Inflammatory macrophage treated with lipopolysaccharide for 4 hours (primary cell): ENCODE measurements at places on chromosomes 7 and 10.

GRCh38 chr10:34606890-34607289, 208.2 kb downstream of the PARD3 start:
- no peak for DNase-seq

DNA sequence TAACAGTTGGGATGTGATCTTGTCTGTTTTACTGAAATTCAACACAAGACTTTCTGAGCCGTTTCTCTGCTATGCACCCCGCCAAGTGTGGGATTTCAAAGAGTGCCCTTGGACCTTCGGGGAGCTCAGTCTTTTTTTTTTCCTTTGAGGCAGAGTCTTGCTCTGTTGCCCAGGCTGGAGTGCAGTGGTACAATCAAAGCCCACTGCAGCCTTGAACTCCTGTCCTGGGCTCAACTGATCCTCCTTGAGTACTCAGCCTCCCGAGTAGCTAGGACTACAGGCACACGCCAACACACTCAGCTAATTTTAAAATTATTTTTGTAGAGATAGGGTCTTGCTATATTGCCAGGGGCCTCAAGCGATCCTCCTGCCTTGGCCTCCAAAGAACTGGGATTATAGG, 162.9 kb downstream of the BAMBI start:
- no peak for DNase-seq

- DNase-seq, result no peak
These were observed 24.3 kb downstream of the GRID2IP start for GRCh38 chr7:6526997-6527378.

DNA sequence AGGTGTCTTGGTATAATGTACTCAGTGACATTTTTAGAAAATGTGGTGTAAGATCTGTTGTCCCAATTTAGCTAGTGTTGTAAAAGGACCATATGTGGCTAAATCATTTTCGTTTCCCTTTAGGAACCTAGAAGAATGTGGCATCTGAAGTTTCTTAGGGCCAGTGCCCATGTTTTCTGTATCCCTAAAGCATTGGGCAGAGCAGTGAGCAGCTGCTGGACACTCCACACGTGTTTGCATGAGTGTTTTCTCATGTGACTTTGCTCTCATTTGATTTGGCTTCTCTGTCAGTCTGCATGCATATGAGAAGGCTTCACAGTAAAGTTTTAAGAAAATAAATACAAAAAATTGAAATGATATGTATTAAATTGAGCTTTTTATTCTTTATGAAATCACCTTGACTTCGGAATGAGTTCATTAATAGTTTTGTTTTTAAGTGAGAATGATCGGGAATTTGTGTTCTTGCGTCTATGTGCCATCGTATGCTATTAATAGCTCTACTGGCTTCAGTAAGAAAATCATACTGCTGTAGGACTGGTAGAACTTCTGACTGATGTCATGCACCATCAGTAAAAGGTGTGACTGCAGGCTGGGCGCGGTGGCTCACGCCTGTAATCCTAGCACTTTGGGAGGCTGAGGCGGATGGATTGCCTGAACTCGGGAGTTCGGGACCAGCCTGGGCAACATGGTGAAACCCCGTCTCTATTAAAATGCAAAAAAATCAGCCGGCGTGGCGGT, 61.3 kb downstream of the RBM33 start:
- DNase-seq, result no peak

DNA sequence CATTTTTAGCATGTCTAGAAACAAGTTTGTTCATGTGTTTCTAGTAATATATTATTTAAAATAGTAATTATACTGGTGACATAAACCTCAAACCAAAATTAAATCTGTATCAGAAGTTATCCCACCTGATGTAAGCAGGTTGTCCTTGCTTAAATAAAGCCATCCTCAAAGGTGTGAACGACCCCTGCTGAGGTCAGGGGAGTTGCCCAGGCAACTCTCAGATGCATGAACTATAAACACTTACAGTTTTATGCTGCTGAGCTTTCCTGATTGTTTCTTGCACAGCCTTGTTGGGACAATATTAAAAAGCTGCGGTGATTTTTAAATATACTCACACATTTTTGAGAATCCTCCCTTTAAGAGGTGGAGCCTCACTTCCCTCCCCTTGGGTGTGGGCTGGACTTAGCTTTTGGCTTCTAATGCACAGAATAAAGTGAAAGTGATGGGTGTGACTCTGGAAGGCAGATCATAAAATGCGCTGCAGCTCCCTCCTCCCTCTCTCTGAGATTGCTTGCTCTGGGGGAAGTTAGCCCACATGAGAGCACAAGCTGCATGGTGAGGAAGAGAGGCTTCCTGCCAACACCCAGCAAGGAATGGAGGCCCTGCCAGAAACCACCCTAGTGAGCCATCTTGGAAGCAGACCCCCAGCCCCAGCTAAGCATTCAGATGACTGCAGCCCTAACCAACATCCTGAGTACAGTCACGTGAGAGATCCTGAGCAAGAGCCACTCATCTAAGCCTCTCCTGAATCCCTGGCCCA, 152.7 kb downstream of the SKIDA1 start:
- peak; percentile 78 for DNase-seq

DNA sequence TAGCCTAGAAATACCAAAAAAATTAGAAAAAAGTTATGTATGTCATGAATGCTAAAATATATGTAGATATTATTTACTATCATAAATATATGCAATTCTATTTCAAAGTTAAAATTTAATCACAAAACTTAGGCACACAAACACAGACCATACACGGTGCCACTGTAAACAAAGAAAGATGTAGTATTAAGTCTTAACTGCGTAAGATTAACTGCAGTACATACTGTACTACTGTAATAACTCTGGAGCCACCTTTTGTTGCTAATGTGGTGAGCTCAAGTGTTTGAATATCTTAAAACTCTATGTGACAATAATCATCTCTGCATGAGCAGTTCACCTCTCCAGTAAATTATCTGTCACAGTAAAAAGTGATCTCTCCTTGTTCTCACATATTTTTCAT, 23.6 kb downstream of the GDI2 start:
- no peak for DNase-seq

GRCh38 chr7:30010021-30010420, 16.5 kb downstream of the FKBP14 start:
- DNase-seq, result no peak

- no peak for DNase-seq
These were observed 28.0 kb downstream of the GLCCI1 start for GRCh38 chr7:7996568-7996967.

GRCh38 chr10:6795541-6795940, 215.5 kb upstream of the PRKCQ start:
- no peak for DNase-seq

DNA sequence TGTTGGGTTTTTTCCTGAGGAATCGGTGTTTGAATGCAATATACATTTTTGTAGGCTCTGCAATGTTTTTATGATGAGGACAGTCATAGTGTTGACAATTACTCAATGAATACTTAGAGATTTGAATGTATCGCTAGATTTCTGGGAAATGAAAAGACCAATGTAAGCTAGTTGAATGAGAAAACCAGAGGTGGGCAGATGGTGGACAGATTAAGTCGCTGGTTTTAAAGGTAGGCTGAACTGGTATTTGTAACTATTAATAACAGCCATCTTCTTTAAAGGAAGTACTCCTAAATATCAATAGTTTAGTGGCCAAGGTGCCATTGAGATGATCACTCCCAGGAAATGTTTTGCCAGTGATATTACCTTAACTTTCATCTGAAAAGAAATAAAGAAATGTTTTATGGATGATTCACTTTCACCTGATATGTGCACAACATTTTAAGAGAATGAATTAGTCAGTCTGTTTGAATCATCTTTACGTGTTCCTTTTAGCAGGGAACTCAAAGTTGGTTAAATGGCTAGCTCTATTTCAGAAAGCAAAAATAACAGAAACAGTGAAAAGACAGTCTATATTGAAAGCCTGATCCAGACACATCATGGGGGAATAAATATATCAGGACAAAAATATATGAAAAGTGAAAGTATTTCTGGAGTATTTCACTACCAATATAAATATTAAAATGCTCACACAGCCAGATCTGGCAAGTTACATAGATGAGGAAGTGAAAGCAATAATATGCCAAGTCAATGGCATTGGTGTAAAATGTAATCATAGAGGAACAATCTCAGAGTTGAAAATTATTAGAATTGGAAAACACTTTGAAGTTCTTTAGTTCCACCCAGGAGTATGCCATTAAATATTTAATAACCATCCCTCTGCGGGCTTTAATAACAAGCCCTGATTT, 20.7 kb downstream of the MET start:
- DNase-seq, result peak; percentile 77

DNA sequence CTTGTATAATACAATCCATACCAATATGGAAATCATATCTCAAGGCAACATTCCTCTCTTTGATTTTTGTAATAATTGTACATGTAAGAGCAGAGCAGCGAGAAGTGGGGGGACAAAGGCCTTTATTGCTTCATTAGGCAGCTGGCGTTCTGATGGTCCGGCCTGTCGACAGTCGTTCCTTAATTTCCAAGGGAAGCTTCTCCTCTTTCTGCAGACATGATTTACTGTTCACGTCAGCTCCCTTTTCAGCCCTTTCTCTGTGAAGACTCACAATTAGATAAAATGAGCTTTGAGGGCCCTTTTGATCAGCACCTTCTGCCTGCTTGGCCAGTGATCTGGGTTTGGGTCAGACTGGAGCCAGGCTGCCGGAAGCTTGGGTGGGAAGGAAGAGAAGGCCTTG, 65.6 kb upstream of the CTBP2 start:
- no peak for DNase-seq

GRCh38 chr10:50807851-50808776, 68.4 kb downstream of the ASAH2B start:
- DNase-seq, result no peak

- DNase-seq, result no peak
These were observed 17.9 kb upstream of the SERPINE1 start for GRCh38 chr7:101108961-101109360.

GRCh38 chr7:41116817-41117216, 586.1 kb downstream of the INHBA start:
- DNase-seq, result no peak

DNA sequence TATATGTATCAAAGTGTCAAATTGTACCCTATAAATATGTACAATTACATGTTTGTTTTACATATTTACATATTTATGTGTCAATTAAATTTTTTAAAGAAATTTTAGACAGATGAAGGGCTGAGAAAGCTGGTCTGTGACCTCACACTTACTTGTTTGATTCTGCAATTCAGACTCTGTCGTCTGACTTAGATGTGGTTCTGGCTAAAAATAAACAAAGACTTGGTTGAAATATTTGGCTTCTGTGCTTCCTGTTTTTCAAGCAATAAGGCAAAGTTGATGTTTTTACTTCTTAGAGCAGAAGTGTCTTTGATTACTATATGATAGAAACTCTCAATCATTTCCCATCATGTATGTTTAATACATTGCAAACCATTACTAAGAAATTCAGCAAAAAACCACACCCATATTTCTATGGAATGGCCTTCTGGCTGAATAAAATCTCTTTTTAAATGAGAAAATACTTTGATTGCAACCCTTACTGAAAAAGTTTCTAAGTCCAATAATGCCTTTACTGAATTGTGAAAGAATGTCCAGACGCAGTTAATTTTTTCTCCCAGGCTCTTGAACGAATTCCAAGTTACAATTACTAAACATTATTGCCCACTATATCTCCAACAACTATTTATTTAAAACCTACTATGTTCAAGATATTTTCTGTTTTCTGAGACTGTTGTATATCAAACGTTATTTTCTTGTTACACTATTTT, 59.5 kb upstream of the PRKG1 start:
- peak; percentile 6 for DNase-seq

DNA sequence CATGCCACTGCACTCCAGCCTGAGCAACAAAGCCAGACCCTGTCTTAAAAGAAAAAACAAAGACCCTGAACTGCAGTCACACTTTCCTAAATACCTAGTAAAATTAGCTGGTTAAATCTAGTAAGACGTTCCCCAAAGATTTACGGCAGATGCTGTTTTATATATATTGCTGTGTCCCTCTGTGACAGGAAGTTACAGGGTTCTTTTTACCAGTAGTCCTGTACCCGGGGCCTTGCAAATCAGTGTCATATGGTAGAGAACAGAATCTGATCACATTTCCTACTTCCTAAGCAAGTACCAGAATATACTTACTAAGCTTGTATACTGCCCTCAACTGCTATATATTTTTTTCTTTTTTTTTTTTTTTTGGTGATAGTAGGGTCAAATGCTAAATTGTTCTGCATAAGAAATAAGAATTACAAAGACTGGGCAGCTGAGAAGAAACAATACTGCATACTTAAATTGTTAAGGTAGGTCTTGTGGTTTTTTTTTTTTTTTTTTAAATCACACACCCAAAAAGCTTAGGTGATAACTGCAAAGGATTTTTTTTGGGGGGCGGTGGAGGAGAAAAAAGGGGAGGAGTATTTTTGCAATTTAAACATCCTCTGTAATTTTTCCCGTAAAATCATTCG, 27.3 kb upstream of the KMT2E start:
- no peak for DNase-seq

DNA sequence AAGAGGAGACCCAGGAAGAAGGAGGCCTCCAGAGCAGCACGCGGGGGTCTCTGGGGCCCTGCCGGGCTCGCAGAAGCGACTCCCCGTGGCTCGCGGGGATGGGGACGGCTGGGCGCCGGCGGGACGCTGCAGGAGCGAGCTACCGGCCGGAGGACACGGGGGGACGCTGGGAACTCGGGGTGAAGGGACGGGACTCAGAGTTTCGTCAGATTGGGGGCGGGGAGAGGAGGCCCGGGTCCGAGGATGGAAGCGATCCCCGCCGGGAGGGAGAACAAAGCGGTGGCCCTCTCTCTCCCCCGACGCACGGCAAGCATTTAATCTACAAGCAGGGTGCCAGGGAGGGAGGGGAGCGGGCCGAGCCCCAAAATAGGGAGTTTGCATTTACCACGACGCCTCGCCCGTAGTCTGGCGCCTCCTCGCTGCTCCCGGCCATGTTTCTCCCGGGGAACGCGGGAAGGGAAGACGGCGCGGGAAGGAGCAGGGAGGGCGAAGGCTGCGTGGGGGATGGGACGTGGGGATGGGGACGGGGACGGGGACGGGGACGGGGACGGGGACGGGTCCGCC, at the start of gene PRTFDC1:
TSS of gene PRTFDC1 (minus strand) at position 464 of the 564 bp plus-strand sequence. CDS start at position 433, 31 bp downstream.
- DNase-seq, result no peak

DNA sequence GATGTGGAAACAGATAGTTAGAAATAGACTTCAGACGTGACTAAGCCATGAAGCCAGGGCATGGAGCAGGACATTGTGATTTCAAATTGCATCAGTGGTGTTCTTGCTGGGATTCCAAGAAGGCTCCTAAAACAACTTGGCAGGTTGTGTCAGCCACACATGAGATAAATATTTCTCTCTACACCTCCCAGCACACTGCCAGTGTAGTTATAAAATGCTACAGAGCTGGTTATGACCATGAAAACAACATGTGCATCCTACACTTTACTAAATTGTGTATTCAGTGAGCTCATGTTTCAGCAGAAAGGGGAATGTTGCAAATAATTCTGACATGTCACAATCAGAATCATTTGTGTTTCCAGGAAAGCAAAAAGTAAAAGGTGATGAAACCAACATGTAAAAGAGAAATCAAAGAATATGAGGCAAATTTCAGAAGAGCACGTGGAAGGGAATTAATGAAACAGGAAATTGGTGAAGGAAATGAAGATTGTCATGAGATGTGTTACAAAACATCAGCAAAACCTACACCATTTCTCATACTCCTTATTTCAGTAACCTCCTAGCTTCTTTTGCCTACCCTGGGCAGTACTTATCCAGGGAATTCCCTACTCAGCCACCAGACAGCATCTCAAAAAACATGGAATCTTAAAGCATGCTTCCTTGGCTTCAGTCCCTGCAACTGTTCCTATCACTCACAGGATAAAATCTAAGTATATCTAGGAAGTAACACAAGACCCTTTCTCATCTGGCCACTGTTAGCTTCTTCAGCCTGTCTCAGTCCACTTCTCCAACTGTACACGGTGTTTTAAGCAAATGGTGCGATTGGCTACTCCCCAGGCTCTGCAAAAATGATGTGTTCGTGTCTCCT, 5.8 kb upstream of the CYP3A7 start:
- peak; percentile 92 for DNase-seq
